ENCODE measurements at places on chromosomes 7 and 10.

- DNase-seq, result peak; percentile 12
These were observed 133.5 kb downstream of the MTPAP start for GRCh38 chr10:30215623-30216022.

DNA sequence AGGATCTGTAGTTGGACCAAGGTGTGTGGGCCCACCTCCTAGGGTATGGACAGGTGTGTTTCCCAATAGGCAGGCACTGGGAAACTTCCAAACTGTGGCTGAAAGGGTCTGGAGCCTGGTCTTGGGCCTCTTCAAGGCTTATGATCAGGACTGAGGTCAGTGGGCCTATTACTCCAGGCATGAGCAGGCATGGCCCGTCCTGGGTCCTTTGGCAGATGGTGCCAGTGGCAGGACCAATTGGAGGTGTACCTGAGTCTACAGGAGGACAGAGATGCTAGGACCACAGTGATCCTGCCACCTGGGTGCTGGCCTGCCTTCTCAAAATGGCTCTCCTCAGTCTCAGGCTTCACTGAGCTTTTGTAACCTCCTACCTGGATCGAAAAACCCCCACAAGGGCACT, 95.4 kb downstream of the RAB18 start:
- DNase-seq, result no peak

DNA sequence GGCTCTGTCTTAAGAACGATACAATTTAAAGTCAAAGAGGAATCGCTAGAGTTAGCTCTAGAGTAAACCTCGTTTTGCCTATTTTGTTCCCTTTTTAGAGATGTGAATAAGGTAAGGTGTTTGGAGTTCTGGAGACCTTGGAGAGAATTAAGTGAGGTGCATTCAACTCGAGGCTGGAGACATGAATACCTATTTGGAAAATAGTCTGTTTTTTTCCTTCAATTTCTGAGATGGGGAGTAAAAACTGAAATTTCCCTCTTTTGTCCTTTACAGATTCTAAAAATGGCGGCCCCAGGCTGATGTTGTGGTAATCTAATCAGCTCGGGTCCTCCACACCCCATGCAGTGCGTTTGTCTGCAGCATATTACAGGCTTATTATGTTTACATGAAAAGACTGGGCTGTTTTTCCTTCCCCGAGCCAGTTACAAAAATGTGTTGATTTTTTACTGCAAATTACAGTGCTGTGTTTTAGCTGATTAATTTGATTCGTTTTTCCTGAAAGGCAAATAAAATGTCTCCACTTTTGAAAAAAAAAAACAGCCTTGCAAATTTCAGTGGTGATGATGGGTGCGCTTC, 1.5 kb downstream of the KMT2E start:
- DNase-seq, result no peak

- no peak for DNase-seq
These were observed 29.3 kb upstream of the GGCT start for GRCh38 chr7:30533886-30534285.

DNA sequence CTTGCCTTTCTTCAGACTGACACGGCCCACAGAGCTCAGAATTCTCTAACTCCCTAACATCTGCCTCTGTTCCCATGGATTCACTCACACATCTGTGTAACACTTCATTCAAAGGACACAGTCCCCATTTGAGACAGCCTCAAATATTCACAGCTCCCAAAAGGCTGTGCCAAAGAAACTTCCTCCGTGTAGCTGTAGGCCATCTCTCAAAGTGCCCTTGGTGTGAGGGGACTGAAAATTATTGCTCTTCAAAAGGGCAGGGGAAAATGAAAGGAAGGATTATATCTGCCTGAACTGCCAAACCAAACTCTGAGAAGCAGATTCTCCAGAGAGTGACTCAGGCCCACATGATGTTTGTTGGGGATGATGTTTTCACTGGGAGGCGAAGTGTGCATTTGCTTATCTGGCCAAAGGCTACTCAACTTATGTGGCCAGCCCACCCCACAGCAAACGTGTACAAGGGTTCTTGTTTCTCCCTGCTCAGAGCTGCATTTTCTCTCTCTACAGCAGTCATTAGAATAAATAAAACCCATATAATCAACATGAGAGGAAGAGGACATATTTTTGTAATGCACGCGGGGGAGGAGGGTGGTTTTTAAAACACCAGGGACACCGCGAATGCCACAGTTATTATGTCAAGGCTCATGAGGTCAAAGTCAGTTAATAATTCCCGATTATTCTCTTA, 302.4 kb upstream of the NFE2L3 start:
- DNase-seq, result peak; percentile 78

DNA sequence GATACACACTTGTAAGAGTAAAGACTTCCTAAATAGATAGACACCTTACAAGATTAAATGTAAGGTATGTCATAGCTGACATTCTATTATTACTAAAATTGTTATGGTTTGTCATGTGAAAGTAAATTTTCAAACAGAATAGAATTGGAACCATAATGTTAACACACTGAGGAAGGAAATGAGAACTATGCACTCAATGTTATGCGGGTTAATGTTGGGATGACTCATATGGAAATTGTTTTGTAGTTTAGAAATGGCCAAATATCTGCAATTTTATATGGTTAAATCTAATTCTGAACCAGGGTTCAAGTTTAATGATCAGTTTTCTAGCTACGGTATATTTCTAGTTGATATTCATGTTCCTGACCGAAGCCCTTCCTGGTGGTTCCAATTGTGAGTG, 214.2 kb upstream of the ADO start:
- DNase-seq, result no peak

GRCh38 chr7:70736715-70737460, 395.1 kb upstream of the GALNT17 start:
- peak; percentile 77 for DNase-seq
